ENCODE measurements at places on chromosomes 3 and 15.

GRCh38 chr15:97547381-97547780 lies 413.1 kb upstream of the ARRDC4 start:
- no peak for DNase-seq

DNA sequence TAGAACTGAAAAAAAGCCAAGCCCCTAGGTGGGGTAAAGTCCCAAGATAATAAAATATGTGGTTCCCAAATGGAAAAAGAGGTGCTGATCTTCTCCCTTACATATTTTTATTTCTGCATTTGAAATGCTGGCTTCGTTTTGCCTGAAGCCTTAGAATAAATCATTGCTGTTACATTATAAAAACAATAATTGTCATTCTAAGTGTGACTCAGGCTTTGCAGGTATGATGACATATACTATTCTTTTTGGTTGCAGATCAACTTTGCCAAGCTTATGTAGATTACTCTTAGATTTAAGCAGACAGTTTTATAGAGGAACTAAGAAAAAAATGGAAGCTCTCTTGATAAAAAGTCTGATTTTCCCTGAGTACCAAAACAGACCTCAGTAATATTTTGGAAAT lies 7.5 kb downstream of the IDH3A start:
- DNase-seq = no peak

DNA sequence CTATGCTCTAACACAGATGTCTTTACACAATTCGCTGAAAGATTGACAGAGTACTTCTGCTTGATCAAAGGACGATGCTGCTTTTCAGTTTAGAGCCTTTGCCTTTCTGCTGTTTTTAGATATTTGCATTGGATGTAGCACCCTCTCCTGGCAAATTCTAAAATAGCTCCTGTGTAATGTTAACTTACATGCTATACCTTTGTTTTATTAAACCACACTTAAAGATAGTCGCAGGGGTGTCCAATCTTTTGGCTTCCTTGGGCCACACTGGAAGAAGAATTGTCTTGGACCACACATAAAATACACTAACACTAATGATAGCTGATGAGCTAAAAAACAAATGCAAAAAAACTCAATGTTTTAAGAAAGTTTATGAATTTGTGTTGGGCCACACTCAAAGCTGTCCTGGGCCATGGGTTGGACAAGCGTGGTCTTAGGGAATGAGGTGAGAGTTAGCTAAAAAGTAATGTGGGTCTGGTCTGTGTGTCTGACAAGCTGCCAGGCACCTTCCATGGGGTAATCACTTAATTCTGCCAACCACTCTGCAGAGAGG lies 62.9 kb downstream of the ATG7 start:
- DNase-seq = no peak

DNA sequence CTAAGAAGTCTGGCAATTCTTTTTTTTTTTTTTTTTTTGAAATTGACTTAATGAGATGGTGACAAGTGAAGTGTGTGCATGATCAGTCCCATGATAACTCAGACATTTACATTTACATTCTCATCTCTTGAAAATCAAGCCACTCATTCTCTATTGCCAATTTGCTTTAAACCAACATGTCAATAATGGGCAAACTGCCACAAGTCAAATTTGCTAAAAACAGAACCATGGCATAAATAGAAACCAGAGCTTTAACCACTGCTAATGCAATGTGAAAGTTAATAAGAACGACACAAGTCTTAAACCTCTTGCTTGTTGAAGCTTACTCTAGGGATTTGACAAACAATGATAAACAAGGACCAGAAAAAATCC lies 12.0 kb upstream of the COL8A1 start:
- no peak for DNase-seq

- DNase-seq = no peak
Observed at GRCh38 chr3:126329927-126330725, 27.1 kb downstream of the KLF15 start.

- DNase-seq = no peak
Observed at GRCh38 chr3:13884851-13885703, 5.2 kb upstream of the WNT7A start.

DNA sequence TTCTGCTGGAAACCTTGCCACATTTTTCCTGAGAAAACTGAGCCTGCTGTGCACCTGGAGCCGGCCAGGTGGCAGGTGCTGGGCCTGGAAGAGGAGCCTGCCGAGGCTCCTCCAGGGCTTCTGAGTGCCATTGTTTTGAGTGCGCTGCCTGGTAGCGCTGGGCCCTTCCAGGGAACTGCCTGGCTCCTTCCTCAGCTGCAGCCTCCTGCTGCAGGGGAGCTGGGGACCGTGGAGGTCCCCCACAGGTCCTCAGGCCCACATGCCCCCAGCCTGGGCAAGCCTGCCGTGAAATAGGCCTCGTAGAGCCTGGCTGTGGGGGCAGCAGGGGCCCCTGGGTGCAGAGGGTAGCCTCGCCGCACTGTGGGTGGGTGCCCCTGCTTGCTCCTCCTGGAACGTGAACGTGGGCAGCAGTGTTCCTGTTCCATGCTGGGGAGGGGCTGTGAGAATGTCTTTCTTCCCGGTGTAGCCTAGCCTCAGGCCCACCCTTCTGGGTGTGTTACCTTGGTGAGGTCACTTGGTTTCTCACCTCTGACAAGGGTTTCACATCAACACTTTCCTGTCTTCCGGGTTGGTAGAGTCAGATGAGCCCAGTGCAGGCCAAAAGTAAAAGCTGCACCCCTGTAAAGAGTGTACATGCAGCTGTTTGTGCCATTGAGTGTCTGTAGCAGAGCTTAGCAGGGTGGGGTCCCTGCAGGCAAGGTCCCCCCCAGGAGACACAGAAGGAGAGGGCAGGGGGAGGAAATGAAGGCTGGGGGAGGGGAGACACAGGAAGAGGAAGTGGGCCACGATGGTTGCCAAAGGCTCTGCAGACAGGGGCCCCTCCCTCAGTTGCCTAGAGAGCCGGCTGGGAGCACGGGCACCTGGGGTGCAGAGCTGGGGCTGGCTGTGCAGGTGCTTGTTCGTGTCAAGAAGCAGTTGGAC lies 34.5 kb downstream of the KLF13 start:
- peak; percentile 46 for DNase-seq

DNA sequence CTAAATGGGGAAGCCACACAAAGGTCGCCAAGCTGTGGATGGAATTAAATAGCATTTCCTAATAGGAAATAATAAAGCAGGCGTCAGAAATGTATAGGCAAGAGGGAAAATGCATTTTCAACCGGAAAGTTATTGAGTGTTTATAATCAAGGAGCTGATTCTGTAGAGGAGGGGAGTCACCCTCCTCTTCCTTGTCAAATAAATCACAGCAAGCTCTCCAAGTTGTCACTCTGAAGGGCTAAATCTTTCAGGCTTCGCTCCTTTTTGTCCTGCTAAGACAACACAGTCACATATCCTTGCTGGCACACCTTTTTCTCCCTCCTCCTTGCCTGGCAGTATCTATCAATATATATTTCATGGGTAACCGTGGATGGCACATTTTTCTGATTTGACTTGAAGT lies 338.4 kb downstream of the SATB1 start:
- no peak for DNase-seq

DNA sequence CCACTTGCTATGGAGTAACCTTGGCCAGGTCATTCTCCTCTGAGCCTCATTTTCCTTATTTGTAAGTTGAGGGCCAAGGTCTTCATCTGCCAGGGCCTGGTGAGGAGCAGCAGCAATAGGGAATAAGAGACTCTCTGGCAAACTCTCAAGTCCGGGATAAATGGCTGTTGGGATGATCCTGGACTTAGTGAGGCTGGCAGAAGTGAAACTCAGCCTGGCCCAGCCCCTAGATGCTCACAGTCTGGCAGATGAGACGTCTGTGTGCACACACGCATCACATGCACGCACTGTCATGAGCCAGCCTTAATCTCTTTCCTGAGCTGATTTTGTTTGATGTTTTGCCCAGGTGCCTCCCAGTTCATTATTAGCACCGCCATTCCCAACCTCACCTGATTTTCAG lies 26.8 kb downstream of the SLC6A6 start:
- DNase-seq = no peak

DNA sequence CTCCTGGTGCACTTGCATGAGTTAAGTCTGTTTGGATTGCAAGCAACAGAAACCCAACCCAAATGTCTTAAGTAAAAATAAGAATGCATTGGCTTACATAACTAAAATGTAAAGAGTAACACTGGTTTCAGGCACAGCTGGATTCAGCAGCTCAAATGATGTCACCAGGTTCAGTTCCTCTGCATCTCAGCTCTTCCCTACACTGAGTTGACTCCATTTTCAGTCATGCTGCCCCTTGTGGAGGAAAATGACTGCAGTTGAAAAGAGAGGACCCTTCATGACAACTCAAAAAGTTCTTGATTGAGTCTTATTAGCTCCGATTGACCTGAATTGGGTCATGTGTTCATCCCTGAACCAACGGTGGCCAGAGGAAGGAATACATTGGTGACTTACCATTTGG lies 138.5 kb upstream of the ABI3BP start:
- no peak for DNase-seq

- no peak for DNase-seq
Observed at GRCh38 chr3:181278468-181279238, 289.1 kb upstream of the DNAJC19 start.

DNA sequence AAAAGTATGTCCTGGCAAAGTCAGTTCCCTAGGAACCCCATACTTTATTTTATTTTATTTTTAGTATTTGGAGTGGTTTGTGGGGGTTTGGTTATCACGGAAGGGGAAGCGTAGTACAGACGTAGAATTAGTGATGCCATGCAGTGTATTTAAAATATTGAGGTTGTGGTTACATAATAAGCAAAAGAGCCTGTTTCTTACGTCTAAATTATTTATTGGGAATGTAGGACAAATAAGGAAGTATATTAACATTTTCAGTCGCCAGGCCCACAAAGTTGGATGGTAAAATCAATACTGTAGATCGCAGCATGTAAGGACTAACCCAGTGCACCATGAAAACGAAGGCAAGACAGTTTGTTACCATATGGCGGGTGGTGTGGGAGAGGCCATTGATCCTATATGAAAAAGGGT lies 558 bp downstream of the DTWD1 start:
- no peak for DNase-seq

GRCh38 chr3:183114384-183115178 lies 15.3 kb upstream of the MCCC1 start:
- DNase-seq = no peak

- DNase-seq = peak; percentile 71
Observed at GRCh38 chr3:52494886-52495495, at the start of gene STAB1. STAB1 (plus strand) TSS chr3:52495338; CDS start chr3:52495414, 76 bp downstream.

DNA sequence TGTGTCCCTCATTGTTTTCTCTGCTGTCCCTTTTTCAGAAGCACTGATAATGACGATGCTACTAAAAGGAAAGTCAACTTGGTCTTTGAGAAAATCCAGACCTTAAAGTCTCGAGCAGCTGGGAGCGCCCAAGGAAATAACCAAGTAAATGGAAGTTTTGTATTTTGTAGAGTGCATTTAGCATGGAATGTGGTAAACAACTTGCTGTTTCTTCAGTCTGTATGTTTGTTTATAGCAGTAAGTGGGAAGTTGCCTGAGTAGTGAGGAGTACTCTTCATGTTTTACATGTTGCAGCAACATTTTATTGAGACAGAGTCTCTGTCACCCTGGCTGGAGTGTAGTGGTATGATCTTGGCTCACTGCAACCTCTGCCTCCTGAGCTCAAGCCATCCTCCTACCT lies 66.0 kb downstream of the CGNL1 start:
- DNase-seq = no peak

DNA sequence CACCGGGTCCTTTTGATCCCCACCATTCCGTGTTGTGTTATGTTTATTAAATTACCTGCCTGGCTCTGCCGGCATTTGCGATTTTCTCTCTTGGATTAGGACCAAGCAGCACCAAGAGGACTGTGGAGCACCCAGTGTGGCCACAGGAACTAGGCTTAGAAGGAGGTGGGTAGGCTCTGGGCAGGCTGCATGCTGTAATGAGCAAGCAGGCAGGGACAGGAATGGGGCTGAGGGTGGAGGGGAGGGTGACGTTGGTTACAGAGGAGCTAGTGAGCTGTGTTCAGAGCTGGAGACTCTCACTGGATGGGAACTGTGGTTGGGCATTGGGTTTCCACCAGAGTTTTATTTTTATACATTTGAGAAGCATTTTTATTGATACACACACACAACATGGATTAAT lies 7.9 kb upstream of the SCN5A start:
- no peak for DNase-seq

DNA sequence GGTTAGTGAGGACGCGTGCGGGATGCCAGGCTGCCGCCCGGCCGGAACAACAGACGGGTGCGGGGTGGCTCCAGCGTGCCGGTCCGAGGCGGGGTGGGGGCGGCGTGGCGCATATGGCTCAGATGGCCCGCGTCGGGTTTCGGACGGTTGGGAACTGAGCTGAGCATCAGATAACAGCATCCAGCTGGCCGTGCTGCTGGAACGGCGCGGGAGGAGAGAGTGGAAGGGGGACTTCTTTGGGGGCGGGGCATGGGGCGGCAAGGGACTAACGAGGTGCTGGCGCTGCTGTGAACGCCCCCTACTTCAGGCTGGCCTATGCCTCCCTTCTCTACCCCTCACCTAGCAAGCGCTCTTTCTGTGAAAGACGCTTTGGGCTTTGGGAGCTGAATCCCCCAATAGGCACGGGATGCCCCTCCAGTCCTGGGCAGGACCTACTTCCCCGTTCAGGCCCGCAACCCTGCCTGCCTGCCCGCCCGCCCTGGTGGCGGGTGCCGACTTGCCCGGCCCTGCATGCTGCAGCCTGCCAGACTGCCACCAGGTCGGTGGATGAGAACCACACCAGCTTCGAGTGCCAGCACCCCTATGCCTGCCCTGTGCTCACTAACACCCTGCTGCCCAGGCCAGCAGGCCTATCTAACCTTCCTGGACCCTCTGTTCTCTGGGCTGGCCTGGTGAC lies 542 bp downstream of the INKA1 start:
- peak; percentile 74 for DNase-seq

DNA sequence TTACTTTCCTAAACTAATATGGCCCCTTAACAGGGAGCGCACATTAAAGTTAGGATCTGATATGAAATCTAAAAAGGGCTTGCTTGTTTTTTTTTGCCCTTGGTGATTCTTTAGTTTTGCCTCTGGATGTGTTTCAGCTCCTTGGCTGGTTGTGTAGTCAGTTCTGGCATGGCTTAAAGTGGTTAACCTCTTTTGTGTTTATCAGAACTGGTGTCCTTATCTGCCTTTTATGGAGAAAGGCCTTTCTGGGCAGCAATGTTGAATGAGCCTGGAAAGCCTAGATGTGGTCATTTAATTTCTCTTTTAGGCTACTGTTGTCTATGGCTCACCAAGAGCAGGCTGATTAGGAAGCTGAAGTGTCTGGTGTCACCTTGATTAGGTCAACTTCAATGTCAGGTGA lies 254.5 kb upstream of the ROPN1 start:
- DNase-seq = no peak

DNA sequence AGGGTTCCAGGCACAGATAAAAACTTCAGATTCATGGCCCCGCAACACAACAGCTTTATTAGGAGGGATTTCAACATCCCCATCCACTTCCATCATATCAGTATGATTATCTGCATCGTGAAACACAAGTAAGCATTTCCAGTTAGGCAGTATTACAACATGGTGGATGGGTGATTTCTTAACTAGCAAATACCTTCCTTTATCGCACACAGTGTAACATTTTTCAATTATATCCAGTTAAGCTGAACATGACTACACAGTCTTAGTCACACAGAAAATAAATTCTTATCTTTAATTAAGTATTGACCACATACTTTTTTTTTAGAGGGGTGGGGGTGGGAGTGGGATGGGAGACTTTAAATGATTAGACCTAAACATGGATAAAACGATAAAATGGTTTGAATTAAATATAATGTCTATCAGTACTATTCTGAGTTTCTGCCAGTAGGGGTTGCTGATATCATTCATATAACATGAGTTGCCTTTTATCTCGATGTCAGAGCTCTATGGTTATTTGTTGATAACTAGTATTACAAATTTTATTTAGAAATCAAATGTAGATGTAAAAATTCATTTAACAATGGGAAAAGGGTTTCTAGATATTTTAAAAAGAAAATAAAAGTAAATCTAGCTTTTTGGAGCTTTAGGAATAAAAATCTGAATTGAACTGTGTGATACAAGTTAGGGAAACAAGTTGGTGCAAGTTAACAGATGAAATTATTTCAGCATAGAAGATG lies 146.6 kb downstream of the TBL1XR1 start:
- DNase-seq = no peak
